ENCODE measurements at places on chromosomes 6 and 20.

- DNase-seq: no peak
Observed at GRCh38 chr20:4026093-4026601, 10.8 kb upstream of the RNF24 start.

DNA sequence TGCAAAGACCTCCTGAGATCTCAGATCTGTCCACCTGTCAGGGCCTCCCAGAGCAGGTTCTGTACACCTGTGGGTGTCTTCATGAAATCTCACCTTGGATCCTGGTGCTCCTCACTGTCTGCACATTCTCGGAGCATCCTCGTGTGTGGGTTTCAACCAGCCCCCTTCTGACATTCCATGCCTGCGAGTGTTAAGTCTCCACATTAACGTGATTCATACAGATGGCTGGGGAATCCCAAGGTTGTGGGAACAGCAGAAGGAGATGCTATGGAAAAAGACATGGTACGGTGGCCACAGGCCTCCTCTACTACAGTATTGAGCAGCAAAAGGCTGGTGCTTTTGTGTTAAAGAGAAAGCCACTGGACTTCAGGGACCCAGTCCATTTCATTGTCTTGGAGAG lies 556.5 kb downstream of the DHX35 start:
- DNase-seq: no peak

DNA sequence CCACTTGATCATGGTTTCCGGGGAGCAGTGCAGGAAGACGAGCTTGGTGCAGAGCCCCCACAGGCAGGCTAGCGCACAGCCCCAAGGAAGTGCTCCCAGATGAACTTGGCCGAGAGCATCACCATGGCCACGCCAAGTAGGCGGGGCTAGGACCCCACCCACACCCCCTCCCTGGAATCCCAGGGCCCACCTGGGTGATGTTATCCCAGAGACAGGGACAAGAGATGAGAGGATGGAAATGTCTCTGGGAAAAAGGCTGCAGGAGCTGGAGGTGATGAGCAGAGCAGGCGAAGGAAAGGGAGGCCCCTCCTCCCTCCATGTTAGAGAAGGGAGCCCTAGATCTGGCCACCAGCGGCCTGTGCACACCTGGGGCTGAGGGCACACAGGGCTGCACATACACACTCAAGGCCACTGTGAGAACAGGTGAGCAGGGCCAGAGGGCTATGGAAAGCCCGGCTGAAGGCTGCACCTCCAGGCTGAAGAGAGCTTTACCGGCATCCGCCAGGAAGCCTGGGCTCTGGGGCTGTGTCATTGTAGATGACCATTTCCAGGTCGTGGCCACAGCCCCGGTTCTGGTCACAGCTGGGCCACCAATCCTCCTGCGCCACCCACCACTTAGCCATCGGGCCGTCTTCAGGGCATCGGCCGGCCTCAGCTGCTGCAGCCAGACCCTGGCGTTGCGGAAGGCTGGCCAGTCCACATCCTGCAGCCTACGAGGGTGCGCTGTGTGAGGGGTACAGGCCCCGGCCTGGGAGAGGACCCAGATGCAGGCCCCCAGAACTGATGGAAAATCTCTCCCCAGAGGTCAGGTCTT lies 24.9 kb downstream of the NPEPL1 start:
- DNase-seq: no peak

DNA sequence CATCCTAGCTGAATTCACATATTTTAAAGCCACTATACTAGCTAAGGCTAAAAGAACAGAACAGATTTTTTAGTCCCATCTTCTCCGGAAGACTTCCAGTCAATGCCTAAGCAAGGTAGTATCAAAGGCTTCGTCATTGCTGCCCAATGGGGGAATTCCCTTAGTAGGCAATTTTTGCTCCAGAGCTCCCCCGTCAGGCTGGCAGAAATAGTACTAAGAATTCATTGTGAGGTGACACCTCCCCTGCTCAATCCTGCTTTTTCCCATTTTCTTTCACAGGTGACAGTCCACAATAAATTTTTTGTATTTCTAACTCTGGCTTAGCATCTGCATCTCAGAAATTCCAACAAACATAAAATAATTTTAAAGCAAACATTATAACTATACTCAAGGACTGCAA lies 52.8 kb upstream of the SRSF6 start:
- DNase-seq: peak; percentile 15

- no peak for DNase-seq
Observed at GRCh38 chr20:17043323-17043722, 183.5 kb upstream of the PCSK2 start.

DNA sequence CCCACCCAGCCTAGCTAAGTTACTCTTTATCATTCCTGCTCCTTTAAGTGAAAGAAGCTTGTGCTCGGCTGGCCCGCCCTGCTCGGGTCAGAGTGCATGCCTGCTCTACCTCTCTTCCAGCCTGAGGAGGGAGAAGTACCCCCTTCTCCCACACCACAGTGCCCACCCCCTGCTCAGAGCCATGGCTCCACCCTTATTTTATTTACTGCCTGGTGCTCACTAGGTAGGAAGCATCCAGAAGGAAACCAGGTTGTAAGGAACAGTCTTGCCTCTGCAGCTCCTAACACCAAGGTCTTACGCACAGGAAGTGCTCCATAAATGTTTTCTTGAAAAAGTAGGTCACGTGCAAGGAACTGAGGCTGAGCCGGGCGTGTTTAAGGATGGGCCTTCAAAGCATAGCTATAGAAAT lies 105.7 kb upstream of the SNX9 start:
- no peak for DNase-seq

DNA sequence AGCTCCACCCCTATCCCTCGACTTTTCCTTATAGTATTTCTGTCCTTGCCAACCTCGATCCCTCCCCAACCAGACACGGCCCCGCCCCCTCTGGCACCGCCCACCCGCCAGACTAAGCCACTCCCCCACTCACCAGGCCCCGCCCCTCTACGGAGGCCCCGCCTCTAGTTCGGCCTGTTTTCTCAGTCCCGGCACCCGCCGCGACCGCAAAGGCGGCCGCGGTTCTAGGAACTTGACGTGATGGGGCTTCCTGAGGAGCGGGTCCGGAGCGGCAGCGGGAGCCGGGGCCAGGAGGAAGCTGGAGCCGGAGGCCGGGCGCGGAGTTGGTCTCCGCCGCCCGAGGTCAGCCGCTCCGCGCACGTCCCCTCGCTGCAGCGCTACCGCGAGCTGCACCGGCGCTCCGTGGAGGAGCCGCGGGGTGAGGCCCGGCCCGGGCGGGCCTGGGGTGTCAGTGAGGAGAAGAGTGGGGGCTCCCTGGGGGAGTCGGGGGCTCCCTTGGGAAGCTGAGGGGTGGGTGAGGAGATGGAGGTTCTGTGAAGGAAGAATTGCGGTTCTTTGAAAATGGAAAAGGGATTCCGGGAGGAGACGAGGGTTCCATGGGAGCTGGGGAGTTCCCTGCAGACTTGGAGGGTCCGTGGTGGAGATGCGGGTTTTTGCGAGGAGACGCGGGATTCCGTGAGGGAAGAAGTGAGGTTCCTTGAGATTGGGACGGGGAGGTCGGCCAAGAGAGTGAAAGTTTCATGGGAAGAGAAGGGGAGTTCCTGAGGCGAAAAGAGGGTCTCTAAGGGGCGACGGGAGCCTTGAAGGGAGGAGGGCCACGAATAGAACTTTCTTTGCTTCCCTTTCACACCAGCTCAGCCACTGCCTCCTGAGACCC lies at the start of gene ACSS2:
TSS of gene ACSS2 (plus strand) at position 207 of the 877 bp plus-strand sequence. CDS start at position 241, 34 bp downstream.
- peak; percentile 96 for DNase-seq

GRCh38 chr6:147699637-147700036 lies 191.1 kb downstream of the SAMD5 start:
- no peak for DNase-seq

GRCh38 chr6:128723667-128724066 lies 159.3 kb upstream of the LAMA2 start:
- DNase-seq: no peak

- DNase-seq: no peak
Observed at GRCh38 chr20:2330090-2330695, 34.4 kb downstream of the TGM3 start.

DNA sequence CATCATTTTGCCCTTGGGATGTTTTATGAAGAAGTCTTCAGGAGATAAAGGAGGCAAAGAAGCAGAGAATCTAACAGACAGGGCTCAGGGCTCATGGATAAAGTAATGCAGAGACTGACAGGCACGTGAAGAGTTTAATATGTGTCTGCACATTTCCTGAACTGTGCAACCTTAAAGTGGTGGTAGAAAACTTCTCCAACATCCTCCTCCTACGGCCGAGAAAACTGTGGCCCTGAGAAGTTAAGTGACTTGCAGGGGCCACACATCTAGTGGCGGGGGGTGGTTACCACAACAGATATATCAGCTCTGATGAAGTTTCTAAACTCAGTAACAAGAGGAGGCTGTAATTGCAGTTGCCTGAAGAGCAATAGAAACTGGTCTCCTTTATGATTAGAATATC lies 61.0 kb downstream of the SOBP start:
- DNase-seq: no peak

GRCh38 chr6:33672808-33673207 lies 38.7 kb downstream of the UQCC2 start:
- no peak for DNase-seq

- no peak for DNase-seq
Observed at GRCh38 chr20:62027116-62027515, 38.6 kb downstream of the TAF4 start.

DNA sequence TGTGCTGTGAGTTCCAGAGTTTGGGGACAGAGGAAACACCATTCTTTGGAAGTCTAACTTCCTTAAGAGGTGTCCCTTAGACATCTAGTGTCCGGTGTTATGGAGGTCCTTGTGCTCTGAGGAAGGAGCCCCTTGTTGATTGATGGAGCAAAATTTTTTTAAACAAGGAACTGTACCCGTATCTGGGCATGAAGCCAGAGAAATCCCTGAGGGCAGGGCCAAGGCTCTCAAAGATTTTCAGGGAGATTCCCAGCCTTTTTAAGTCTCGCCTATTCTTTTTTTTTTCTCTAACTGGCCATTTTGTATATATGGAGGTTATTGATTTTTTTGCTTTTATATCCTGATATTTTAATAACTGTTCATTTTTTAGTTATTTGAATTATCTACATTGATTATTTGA lies 45.9 kb downstream of the TRIM38 start:
- no peak for DNase-seq

DNA sequence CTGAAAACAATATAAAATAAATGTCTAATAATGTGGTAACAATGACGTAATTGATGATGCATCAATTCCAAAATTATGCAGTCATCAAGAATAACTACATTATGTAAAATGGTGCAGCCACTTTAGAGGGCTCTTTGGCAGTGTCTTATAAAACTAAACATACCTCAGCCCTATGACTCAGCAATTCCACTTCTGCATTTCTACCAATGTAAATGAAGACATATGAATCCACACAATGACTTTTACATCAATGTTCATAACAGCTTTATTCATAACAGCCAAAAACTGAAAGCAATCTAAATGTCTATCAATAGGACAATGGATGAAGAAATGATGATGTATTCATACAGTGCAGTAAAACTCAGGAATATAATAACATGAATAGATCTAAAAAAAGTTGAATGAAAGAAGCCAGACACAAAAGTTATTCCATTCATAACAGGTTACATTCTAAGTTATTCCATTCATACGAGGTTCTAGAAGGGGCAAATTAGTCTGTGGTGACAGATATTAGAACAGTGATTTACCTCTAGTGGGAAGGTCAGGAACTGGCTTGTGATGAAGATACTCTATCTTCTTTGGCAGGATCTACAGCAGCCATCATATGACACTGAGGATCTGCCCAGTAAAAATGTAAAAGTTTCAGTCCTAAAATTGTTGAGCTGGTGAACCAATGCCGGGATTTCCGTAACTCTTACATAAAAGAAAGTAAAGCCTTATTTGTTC lies 396.1 kb downstream of the PLCB1 start:
- DNase-seq: no peak

DNA sequence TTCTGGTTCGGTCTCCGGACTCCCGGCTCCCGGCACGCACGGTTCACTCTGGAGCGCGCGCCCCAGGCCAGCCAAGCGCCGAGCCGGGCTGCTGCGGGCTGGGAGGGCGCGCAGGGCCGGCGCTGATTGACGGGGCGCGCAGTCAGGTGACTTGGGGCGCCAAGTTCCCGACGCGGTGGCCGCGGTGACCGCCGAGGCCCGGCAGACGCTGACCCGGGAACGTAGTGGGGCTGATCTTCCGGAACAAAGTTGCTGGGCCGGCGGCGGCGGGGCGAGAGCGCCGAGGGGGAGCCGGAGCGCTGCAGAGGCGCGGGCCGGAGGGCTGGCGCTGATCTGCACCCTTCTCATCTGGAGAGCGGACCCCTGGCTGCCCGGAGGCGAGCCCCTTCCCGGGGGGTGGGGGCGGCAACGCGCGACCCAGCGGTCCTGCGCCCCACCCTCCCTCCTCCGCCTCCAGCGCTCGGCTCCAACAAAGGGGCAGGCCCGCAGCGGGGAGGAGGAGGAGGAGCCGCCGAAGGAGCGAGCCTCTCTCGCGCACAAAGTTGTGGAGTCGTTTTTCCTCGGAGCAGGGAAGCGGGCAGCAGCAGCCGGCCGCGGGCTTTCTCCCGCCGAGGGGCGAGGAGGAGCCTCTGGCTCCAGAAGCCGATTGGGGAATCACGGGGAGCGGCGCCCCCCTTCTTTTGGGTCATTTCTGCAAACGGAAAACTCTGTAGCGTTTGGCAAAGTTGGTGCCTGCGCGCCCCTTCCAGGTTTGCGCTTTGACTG lies at the start of gene UTRN:
TSS of gene UTRN (plus strand) at position 553 of the 765 bp plus-strand sequence. CDS start 6,494 bp downstream, outside the sequence.
- no peak for DNase-seq

- no peak for DNase-seq
Observed at GRCh38 chr20:19252451-19253120, 40.1 kb downstream of the SLC24A3 start.

- no peak for DNase-seq
Observed at GRCh38 chr20:41425180-41425884, 58.7 kb upstream of the EMILIN3 start.

- DNase-seq: no peak
Observed at GRCh38 chr20:11917663-11918062, at the start of gene BTBD3. BTBD3 (plus strand) TSS chr20:11917893; CDS start chr20:11918276, 383 bp downstream.

DNA sequence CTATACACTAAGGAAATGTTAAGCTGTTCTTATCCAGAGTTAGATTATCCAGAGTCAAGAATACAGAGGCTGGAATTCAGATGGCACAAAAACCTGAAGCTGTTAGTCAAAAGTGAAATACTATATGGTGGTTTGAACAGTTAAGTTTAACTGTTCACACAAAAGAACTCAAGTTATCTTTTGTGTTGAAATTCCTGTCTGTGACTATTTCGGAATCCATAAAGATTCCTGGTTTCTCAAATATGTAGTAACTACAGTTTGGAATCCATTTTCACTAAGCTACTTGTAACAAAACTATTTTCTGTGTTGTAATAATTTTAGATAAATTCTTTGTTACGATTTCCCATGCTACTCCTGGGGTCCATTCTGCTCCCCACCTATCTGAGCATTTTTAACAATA lies 24.5 kb downstream of the FIG4 start:
- no peak for DNase-seq

DNA sequence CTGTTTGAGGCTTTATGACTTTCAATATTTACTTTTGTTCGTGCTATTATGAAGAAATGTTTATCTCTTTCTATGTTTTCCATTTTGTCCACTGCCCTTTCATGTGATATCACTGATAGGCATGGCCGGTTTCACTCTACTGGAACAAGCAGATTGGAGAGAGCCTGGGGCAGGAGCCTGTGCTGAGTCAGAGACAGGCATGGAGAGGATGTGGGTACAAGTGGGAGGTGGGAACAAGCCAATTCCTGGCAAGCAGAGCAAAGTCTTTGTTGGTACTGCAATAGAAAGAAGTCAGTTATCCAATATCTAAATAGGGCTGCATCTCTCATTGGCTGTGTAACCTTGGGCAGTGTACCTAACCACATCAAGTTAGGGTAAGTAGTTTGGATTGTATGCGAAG lies 545.6 kb upstream of the MAP3K7 start:
- DNase-seq: no peak

GRCh38 chr6:85443349-85444117 lies 6.3 kb upstream of the NT5E start:
- DNase-seq: no peak

Data from stimulated activated CD4-positive, alpha-beta T cell treated with anti-CD3 and anti-CD28 coated beads, TNF-alpha, amount 100 ng/mL, for 48 hours (primary cell).